ENCODE measurements at places on chromosomes 11 and 22. TPM values are rescaled to one million over a fixed set of nuclear protein-coding genes. Genes with fewer than 3 reads are reported as not detected.

DNA sequence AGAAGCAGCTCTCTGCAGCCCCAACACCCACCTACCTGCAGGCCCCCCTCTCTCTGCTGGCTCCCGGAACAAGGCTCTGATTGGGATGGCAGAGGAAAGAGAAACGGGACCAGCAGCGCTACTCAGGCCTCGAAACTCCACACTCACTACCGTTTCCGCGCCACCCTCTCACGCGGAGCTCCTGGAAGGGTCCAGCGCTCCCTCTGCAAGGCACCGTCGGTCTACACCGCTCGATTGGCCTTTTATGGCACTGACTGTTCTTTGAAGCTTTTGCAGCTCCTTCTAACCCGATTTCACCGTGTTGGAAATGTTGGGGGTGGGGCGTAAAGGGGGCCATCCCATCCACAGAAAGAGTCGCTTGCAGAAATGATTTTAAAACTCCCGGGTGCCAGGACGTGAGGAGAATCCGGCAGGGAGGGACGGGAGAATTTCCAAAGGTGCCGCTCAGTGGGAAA lies 323 bp upstream of the PANX1 start:
- H3K36me3 ChIP-seq: no peaks in the 10 kb centered on the region
- peak overlapping the region; percentile 56 for H3K27ac ChIP-seq
- H3K4me1 ChIP-seq: peaks cover 42% of the 10 kb centered on the region
- peak overlapping the region; percentile 17 for H3K4me3 ChIP-seq
- DNase-seq: no peak

- no peak overlapping the region for H3K4me3 ChIP-seq
- H3K4me1 ChIP-seq: no peaks in the 10 kb centered on the region
- DNase-seq: no peak
- H3K27me3 ChIP-seq: no peaks in the 10 kb centered on the region
- no peaks in the 10 kb centered on the region for H3K36me3 ChIP-seq
These were observed 553 bp downstream of the CD3D start for GRCh38 chr11:118341815-118342489.

DNA sequence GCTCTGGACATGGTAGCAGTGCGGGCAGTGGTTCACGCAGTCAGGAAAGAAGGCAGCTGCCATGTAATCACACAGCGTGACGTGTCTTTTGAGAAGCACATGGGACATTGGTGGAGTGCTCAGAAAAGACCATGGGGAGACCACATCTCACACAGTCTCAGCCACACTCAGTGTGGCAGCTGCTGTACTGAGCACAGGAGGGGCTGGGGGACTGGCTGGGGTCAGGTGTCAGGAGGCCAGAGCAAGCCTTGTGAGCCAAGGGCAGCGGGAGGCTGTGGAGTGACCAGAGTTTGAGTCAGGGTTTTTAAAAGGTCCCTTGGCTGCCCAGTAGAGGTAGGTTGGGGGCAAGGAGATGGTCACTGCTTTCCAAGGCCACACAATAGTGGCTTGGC lies 18.5 kb downstream of the CLDN5 start:
- no peaks in the 10 kb centered on the region for H3K4me1 ChIP-seq
- DNase-seq: no peak
- no peak overlapping the region for H3K4me3 ChIP-seq

GRCh38 chr11:121614636-121615240 lies 162.0 kb upstream of the SORL1-AS1 start:
- no peak for DNase-seq
- H3K4me3 ChIP-seq: no peak overlapping the region
- no peaks in the 10 kb centered on the region for H3K4me1 ChIP-seq
- H3K36me3 ChIP-seq: no peaks in the 10 kb centered on the region

- H3K27me3 ChIP-seq: no peaks in the 10 kb centered on the region
- H3K4me1 ChIP-seq: peaks cover 9% of the 10 kb centered on the region
- no peak overlapping the region for H3K4me3 ChIP-seq
- DNase-seq: no peak
- no peak overlapping the region for H3K27ac ChIP-seq
These were observed 33.6 kb upstream of the GRAMD4 start for GRCh38 chr22:46586531-46587011.

- no peak overlapping the region for H3K27ac ChIP-seq
- no peak for DNase-seq
- H3K36me3 ChIP-seq: no peaks in the 10 kb centered on the region
These were observed 9.8 kb upstream of the BARX2 start for GRCh38 chr11:129365816-129366215.

- peak overlapping the region; percentile 12 for H3K27ac ChIP-seq
- H3K36me3 ChIP-seq: no peaks in the 10 kb centered on the region
- H3K4me3 ChIP-seq: no peak overlapping the region
- no peak for DNase-seq
These were observed 71.3 kb downstream of the TSPAN18 start for GRCh38 chr11:44797886-44798606.

- H3K27ac ChIP-seq: no peak overlapping the region
- H3K4me1 ChIP-seq: no peaks in the 10 kb centered on the region
- no peak for DNase-seq
- H3K36me3 ChIP-seq: no peaks in the 10 kb centered on the region
- no peaks in the 10 kb centered on the region for H3K27me3 ChIP-seq
These were observed 459.5 kb upstream of the CNTN5 start for GRCh38 chr11:98561252-98561651.

DNA sequence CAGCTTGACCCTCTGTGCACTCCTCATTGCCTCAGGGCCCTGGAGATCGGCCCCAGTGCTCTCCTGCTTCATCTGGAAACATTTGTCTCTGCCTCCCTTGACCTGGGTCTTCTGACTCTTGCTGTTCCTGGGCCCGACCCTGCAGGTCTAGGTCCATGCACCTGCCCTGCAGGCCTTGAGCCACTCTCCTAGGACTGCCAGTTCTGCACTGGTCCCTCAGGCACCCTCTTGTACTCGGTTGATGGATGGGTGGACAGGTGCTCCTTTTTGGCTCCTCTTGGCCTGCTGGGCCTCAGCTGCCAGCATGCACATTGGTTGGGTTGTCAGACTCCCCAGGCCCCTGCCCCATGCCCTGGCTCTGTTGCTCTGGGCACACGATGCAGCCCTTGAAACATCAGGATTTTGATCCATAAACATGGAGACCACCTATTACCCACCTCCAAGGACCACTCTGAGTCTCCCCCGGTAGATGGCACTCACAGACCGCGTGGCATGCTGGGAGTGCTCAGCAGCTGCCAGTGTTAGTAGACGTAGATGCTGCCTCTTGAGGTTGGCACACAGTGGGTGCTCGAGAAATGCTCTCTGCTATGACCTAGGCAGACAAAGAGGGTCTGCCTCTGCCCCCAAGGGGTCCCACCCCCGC lies 20.2 kb upstream of the ACR start:
- no peak for DNase-seq
- no peak overlapping the region for H3K27ac ChIP-seq
- no peaks in the 10 kb centered on the region for H3K36me3 ChIP-seq
- no peaks in the 10 kb centered on the region for H3K4me1 ChIP-seq

DNA sequence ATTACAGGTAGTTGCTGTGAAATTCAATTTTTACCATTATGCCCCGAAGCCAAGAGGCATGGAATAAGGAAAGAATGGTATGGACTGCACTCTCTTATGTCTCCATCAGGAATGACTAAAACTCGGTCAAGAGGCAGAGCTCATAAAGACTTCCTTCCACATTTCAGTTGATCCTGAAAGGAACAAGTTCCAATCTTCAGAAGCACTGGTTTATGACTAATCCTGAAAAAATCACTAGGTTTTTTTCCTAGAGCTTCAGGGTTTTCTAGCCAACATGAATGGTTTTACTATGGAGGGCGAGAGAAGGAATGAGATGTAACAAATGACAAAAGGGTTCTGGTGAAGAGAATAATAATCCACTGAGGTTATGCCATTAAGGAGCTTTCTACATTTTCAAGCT lies 832.2 kb downstream of the NTM start:
- H3K36me3 ChIP-seq: no peaks in the 10 kb centered on the region
- no peaks in the 10 kb centered on the region for H3K4me1 ChIP-seq
- H3K27me3 ChIP-seq: no peaks in the 10 kb centered on the region
- H3K4me3 ChIP-seq: no peak overlapping the region

- H3K27me3 ChIP-seq: no peaks in the 10 kb centered on the region
- no peak for DNase-seq
- H3K4me1 ChIP-seq: no peaks in the 10 kb centered on the region
- H3K27ac ChIP-seq: no peak overlapping the region
These were observed 56.5 kb upstream of the IGLL5 start for GRCh38 chr22:22830957-22831688.

PAX6 gene
- polyA plus RNA-seq: 0.20 TPM

EHD1 gene
- polyA plus RNA-seq: 50.4 TPM

FAM111B gene
- polyA plus RNA-seq: 2.5 TPM

C2CD3 gene
- 14.5 TPM for polyA plus RNA-seq

NXPE4 gene
- not detected for polyA plus RNA-seq

All from adrenal gland (tissue), 19 donors.